ENCODE measurements at places on chromosomes 5 and 9.
A peak's percentile ranks its signal among the peaks of the same experiment; 100 is the strongest.

- no peak for DNase-seq
Measured at GRCh38 chr5:149456597-149457392, 77.7 kb upstream of the IL17B start.

DNA sequence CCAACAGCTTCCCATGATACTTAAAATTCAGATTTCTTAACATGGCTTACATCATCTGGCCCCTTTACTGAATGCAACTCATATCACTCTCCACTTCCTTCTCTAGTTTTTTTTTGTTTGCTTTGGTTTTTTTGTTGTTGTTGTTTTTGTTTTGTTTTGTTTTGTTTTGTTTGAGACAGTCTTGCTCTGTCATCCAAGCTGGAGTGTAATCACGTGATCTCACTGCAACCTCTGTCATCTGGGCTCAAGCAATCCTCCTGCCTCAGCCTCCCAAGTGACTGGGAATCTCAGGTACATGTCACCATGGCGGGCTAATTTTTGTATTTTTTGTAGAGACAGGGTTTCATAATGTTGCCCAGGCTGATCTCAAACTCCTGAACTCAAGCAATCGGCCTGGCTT is 41.4 kb downstream of the CPLANE1 start:
- no peak for DNase-seq

DNA sequence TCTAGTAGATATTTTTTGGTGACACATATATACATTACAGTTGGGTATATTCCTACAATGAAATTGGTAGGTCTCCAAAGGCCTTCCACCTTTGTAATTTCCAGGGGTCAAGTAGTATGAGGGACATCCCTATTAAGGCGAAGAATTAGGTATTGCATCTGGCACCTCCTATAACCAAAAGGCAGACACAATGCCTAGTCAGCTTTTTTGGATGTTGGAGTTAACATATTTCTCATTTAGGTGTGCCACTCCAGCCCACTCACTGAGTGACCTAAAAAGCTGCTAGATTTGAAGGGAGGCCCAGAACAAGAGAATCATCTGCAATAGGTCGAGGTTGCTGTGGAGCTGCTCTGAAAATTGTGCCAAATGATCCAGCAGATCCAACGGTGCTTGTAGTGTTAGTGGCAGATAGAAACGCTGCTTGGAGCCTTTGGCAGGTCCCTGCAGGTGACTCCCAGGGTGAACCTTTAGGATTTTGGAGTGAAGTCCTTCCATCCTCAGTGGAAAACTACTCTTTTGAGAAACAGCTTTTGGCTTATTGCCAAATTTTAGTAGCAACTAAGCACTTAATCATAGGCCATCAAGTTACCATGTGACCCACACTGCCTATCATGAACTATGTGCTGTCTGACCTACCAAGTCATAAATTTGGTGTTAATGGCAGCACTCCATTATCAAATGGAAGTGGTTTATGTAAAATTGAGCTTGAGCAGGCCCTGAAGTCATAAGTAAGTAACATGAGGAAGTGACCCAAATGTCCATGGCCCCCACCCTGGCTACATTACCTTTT is 15.7 kb upstream of the FNIP1 start:
- no peak for DNase-seq

GRCh38 chr9:71648453-71648852 is 119.9 kb downstream of the CEMIP2 start:
- DNase-seq: no peak

DNA sequence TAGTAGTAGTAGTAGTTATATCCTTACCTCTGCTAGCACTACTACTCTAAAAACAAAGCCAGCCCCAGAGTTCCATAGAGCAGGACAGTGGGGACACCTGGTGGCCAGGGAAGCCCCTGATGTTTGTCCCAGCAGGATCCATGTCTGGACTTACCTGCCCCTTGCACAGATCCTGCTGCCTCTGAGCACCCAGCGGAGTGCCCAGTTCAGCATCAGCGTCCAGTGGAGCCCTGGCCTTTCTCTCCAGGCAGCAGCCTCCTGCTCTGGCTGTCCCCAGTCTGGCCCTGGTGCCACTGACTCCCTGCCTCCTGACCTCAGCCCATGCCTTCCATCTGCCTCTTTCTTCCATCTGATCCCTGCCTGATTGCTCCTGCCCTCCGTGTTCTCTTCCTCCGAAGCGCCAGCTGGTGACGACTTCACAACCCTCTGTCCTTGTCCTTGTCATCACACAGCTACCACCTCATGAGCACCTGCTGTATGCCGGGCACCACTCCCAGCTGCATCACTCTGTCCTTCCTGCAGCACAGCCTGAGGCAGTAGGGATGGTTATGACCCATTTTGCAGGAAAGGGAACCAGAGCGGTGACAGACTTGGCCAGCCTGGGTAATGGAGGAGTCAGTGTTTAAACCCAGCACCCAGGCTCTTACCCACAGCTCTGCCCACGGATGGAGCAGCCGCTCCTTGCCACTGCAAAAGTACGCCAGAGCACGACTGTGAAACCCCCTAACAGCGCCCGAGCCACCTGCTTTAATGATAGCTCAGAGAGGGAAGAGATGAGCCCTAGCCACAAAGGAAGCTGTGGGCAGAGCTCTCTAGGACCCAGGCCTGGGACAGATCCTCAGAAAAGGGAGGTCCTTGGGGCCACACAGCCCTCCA is 11.5 kb downstream of the SARDH start:
- peak; percentile 13 for DNase-seq

DNA sequence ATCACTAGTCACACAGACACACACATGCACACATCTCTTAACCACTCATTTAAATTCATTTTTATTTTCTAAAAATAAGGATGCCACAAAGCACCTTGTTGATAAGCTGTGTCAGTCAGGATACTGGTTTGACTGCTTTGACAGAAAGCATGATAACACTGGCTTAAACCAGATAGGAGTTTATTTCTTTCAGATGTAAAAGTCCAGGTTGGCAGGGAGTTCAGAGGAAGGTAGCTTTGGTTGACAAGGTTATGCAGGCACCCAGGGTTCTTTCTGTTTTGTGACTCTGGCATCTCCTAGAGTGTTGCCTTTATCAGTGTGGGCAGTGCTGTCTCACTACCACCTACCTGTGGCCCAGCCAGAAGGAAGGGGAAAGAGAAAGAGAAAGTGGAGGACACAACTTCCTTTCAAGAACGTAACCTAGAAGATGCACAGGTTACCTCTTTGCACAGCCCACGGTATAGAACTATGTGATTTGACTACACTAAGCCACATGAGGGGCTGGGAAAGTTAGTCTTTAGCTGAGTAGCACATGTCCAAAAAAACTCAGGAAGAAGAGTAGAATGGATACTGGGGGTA is 334.7 kb downstream of the OSTF1 start:
- no peak for DNase-seq

DNA sequence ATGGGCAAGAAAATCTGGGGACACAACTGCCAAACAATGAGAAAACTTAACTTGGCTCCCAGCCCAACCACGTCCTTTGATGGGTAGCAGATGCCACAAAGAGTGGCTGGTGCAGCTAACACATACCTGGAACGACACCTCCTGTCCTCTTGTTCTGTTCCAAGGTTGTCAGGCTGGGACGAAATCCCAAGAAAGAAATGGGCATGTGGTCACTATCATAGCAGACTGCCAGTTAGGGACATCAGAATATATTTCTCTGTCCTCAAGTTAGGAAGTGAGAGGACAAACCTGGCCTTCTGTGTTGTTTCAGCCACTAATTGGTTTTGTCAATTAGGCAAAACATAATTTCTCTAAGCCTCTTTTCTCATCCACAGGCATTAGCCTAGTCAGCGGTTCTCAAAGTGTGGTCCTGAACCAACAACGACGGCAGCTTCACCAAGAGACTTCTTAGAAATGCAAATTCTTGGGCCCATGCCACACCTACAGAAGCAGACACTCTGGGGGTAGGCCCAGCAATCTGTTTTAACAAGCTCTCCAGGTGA is 63.4 kb downstream of the RAPGEF1 start:
- DNase-seq: no peak

- DNase-seq: peak; percentile 95
Measured at GRCh38 chr9:86732514-86733171, 214.7 kb downstream of the GAS1 start.

GRCh38 chr9:116355153-116355921 is 201.7 kb downstream of the PAPPA start:
- DNase-seq: peak; percentile 63

- peak; percentile 33 for DNase-seq
Measured at GRCh38 chr9:113886026-113886369, 9.9 kb downstream of the ZNF618 start.

DNA sequence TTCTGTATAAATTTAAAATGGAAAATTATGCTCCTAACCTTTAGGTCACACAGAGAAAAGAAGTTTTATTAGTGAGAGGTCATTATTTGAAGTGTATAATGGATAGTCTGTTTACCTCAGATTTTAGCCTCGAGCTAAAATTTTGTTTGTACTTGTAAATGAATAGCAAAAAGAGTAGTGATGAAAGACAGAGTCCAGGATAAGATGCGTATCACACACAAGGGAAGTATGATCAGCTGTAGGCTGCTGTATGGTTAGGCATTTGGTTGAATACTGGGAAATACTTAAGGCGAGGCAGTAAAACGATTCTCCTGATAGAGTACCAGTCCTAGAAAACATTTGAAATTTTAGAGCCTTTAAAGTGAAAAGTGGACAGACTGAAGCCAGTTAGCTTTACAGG is 92.7 kb downstream of the FBXL7 start:
- no peak for DNase-seq

DNA sequence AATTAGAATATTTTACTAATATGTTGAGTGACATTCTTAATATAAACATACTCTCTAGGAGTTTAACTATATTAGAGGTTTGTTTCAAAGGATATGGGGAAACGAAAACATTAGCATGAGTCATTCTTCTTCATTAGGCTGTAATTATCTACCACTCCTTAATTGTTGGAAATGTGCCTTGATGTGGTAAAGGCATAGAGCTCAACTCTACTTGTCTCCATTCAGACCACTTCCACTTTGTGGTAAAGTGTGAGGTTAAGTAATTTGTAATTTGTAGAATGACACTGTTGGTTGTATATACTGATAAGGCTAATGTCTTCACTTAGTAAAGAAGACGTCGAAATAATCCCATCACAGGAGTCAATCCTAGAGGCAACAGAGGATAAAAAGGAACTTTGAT is 58.1 kb downstream of the HAPLN1 start:
- DNase-seq: peak; percentile 1

- DNase-seq: no peak
Measured at GRCh38 chr9:90830977-90831376, 29.4 kb downstream of the SYK start.

- no peak for DNase-seq
Measured at GRCh38 chr5:132463811-132464155, 26.8 kb downstream of the IRF1 start.

- DNase-seq: peak; percentile 73
Measured at GRCh38 chr9:78778861-78779374, 482.0 kb downstream of the PSAT1 start.

DNA sequence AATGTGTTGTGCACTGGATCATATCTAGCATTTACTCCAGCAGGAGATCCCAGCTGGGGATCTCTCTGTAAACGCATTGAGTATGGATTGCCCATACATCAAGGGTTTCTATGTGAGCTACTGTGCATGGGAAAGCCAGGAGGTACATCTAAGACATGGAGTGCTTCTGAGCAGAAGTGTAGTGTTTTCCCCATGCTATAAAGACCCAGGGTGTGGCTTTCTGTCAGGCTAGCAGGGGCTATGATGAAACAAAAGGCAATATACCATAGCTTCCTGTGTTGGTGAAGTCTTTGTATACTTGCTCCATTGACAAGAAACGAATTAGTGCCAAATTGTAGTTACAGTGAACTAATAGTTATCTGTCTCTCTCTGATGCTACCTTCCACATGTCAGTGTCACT is 329.3 kb upstream of the TLE4 start:
- no peak for DNase-seq

- no peak for DNase-seq
Measured at GRCh38 chr5:95711501-95712346, 19.4 kb upstream of the RHOBTB3 start.

DNA sequence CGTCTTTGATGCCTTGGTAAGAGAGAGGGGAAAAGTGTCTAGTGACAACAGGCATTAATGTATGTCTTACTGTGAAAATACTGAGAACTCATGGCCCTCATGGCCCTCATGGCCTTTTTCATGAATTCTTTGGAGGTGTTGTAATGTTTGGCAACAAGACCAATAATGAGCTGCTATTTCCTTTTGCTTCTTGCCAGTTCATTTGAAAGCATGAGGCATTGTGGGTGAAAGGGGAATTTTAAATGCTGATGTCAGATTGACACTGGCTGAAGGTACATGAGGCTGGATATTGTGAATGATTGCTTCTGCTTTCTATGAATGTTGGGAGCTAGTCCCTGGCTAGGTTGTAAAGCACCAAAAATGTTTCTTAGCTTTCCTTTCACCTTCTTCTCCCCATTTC is 79.2 kb downstream of the DOCK2 start:
- DNase-seq: peak; percentile 75

GRCh38 chr5:117161718-117162335 is 587.2 kb upstream of the SEMA6A start:
- no peak for DNase-seq

- DNase-seq: no peak
Measured at GRCh38 chr5:67887748-67888161, 327.8 kb upstream of the PIK3R1 start.

DNA sequence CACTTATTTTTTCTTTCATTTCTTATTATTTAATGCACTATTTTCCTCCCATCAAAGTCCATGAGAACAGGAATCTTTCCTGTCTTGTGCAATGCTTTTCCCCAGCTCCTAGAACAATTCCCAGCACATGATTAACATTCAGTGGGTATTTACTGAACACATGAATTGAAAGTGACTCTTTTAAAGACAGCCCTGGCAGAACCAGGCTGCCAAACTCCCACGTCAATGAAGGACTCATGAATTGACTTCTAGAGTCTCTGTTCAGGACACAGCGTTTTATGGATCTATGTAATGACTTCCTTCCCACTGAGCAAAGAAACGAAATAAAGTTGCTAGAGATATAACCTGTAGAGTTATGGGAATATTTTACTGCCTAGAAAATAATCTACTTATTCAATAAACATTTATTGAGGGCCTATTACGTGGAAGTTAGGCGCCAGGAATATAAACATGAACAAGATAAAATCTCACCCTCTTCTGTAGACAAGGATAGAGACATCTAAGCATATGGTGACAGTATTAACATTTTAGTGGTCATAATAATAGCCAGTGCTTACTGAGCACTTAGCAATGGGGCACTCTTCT is 485.9 kb upstream of the KLF4 start:
- no peak for DNase-seq

GRCh38 chr9:127074561-127075548 is 47.6 kb downstream of the ANGPTL2 start:
- DNase-seq: no peak

DNA sequence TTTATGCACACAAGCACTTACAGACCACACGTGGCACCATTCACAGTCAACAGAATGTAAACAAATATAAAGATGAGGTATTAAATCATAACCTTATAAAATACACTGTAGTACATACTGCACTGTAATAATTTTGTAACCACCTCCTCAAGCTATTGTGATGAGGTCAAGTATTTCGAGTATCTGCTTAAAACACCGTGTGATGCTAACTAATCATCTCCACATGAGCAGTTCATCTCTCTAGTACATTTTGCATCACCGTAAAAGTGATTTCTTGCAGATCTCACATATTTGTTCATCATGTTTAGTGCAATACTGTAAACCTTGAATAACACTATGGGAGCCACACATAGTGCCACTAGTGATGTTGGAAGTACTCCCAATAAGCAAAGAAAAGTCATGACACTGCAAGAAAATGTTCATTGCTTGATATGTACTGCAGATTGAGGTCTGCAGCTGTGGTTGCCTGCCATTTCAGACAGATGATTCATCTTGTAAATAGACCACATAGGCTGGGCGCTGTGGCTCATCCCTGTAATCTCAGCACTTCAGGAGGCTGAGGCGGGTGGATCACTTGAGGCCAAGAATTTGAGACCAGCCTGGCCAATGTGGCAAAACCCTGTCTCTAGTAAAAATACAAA is 44.3 kb downstream of the FOXB2 start:
- DNase-seq: peak; percentile 75

- peak; percentile 18 for DNase-seq
Measured at GRCh38 chr5:129460936-129461710, 1.0 kb downstream of the ADAMTS19 start.

Data from astrocyte (in vitro differentiated cells and primary cell).